Fibroblast of pulmonary artery (primary cell): ENCODE measurements at places on chromosomes 11 and 22.

GRCh38 chr11:95338430-95338991, 107.5 kb upstream of the SESN3 start:
- DNase-seq = peak; percentile 85

DNA sequence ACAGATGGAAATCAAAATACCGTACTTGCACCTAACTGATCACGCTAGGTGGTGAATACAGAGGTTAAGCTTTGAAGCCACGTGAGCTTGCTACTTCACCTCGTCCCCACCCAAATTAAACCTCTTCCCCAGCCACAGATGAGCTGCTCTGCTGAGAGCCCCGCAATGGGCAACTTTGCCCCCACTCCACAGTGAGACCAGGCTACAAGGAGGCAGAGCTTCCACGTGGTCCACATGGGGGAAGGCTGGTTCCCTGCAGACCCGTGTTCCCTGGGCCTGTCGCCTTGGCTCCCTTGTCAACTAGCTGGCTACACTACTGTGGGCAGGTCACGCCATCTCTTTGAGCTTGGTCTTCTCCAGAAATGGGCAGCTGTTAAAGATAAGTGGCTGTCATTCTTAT, 10.9 kb downstream of the CD5 start:
- no peak for DNase-seq

DNA sequence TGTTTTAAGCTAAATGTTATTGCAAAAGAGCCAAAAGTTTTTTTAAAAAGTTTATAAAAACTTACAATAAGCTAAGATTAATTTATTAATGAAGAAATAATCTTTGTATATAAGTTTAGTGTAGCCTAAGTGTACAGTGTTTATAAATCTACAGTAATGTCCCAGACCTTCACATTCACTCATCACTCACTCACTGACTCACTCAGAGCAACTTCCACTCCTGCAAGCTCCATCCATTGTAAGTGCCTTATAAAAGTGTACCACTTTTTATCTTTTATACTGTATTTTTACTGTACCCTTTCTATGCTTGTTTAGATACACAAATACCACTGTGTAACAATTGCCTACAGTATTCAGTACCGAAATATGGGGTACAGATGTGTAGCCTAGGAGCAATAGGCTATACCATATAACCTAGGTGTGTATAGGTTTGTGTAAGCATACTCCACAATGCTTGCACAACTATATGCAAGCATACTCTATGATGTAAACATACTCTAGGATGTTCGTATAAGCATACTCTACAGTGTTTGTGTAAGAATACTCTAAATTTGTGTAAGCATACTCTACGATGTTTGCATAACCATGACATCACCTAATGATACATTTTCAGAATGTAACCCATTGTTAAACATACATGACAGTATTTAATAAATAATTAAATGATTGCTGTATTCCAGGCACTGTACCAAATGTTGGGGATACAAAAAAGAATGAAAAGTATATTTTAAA, 953.0 kb downstream of the KCNA4 start:
- DNase-seq = peak; percentile 0

DNA sequence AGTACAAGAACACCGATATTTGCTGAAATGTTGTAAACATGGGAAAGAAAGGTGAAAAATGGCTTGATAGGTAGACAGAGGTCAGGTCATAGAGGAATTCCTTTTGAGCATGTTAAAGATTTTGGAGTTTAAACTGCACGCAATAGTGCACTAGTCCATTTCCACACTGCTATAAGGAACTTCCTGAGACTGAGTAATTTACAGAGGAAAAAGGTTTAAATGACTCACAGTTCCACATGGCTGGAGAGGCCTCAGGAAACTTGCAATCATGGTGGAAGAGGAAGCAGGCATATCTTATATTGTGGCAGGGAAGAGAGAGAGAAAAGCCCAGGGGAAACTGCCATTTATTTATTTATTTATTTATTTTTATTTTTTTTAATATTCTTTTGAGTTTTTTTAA, 5.0 kb downstream of the OR10A5 start:
- DNase-seq = no peak

GRCh38 chr11:104124979-104125378, 39.0 kb downstream of the PDGFD start:
- DNase-seq = no peak

- no peak for DNase-seq
Measured at GRCh38 chr11:94588366-94588942, 21.3 kb downstream of the PIWIL4 start.

GRCh38 chr11:47003180-47003877, 66.8 kb downstream of the CSTPP1 start:
- DNase-seq = no peak

DNA sequence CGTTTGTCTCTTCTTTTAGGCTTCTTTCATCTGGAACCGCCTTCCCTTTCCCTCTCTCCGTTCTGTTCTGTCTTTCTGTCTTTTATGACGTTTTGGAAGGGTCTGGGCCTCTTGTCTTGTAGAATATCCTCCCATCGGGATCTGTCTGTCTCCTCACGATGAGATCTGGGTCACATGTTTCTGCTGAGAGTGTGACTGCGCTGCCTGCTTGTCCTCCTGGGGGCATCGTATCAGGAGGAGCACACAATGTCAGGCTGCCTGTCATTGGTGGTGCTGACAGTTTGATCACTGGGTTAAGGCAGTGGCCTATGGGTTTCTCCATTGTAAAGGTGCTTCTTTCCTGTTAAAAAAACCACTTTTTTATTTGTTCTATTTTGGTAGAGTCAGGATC, 60.4 kb upstream of the PARVG start:
- DNase-seq = no peak

DNA sequence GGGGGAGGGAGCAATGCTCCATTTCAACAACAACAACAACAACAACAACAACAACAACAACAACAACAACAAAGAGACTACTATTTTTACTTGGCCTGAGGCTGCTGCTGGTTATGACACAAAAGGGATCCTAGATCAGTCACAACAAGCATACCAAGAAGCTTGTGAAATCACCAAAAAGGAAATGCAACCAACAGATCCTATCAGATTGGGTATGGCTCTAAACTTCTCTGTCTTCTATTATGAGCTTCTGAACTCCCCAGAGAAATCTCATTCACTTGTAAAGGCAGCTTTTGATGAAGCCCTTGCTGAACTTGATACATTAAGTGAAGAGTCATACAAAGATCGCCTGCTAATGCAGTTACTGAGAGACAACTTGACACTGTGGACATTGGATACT, 10.5 kb upstream of the MS4A2 start:
- DNase-seq = no peak

DNA sequence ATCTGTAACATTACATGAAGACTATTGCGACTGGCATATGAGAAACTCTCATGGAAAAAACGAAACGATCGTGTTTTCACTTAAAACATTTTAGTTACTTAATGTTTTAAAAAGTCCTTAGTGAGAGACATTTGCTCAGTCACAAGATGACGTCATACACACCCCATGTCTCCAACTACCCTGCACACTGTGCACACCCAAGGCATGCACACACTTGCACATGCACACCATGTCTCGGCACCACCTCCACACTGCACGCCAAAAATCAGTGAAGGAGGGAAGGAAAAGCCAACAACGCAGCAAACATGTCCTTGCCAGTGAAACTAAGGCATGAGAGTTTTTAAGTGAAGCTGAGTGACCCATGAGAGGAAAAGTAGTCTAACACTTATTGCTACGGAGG, 18.0 kb downstream of the NCAPD3 start:
- no peak for DNase-seq

DNA sequence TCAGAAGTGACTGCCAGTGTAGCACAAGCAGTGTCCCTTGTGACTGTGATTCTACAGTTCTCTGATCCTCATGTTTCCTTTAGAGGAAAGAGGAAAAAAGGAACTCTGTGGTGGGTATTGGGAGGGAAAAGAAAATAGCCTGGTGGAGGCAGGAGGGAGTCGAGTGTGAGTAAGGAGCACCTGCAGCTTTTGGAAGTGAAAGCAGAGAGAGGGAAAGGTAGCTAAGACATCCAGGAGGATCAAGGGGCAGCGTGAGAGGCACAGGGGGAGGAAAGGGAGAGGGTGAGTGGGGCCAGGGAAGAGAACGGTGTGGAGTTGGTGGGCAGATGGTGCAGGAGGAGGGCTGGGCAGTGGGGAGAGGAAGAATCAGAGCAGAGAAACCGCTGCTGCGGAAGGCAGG, 12.4 kb downstream of the TMA7B start:
- DNase-seq = no peak

DNA sequence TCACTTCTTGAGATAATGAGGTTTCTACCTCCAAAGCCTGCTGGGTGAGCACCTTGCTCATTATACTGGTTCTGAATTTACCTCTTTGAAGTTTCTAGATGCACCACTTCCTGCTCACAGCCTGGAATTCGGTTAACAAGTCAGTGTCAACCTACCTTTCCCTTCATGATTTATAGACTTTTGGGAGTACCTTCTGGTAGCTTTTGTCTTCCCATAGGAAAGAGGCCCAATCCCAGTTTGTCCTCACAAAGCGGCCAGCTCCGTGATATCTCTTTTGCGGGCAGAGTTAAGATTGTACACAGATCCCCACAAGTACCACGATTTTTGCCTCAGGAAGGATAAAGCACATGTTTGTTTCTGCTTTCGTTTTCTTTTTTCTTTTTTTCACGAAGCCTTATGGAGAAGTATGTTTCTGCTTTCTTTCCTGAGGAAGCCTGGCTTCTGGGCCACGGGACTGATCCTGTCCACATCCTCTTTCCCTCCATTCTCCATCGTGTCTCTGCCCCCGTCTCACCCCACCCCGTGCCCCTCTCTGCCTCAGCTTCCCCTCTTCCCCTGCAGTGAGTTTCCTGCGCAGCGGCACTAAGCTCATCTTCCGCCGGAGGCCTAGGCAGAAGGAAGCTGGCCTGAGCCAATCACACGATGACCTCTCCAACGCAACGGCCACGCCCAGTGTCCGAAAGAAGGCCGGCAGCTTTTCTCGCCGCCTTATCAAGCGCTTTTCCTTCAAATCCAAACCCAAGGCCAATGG, 5.7 kb upstream of the HINFP start:
- no peak for DNase-seq

GRCh38 chr11:110376711-110377324, 52.9 kb upstream of the FDX1 start:
- DNase-seq = peak; percentile 90

DNA sequence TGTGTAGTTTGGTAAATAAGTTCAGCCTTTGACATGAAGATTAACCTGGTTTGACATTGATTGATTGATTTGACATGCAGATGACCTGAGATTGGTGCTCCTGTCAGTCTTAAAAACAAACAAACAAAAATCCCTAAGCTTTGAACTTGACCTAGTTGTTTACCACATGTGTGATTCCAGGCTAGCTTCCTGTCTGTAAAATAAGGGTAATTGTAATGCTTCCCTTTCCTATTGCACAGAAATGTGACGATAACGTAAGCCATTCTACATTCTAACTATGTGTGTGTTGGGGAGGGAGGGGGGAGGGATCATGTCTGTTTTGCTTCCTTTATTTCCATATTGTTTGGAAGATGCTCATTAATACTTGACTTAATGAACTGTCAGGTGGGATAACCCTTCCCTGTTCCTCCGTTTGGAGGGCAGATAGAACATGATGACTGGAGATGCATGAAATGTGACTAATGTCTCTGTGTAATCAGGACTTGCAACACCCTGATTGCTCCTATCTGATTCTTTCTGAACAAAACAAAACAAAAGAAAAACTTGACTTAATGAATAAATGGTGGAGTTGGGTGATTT, 106.1 kb upstream of the CLMP start:
- peak; percentile 79 for DNase-seq

DNA sequence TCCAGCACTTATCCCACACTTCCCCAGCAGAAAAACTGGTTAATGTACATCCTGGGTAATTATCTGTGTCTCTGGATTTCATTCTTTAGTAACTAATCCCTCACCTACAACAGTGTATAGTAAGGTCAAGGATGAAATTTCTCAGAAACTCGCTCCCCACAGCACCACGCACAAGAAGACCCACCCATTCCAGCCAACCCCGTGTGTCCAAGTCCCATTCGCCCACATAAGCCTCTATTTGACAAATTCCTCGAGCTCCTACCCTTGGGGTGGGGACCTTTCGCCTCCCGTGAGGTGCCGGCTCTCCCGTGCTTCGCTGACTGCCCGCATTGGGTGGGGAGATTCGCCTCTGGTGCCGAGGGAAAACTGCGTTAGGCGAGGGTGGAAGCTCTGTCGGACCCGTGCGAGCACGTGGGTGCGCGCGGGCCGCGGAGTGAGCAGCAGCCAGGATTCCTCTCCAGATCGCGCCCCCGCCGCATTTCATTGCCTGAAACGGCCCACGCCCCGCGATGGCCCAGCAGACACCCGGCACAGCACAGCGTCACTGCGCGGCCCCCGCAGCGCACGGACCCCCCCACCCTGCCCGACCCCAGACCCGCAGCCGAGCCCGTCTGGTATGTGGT, 866 bp downstream of the EXPH5 start:
- no peak for DNase-seq

GRCh38 chr11:128507936-128508335, 79.4 kb downstream of the ETS1 start:
- no peak for DNase-seq

DNA sequence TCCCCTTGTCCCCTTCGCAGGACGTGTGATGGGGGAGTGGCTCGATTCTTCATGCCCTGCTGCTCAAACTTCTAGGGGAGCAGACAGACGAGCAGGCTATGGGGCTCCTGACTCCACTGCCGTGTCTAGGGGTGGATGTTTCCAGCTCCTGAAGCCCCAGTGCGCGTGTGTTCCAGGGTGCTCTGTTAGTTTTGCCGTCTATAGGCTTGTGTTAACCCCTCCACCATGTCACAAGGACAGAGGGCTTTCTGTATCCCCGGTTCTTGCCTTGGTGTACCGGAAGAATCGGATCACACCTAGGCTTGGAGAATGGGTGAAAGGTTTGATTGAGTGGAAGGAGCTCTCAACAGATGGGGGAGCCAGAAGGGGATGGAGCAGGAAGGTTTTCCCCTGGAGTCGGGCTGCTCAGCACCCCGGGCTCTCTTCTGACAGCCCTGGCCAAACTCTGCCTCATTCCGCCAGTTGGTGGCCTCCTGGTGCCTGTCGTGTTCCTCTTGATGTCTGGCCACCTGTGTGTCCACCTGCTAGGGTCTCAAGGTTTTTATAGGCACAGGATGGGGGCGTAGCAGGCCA, 810.7 kb downstream of the BRD1 start:
- DNase-seq = no peak

DNA sequence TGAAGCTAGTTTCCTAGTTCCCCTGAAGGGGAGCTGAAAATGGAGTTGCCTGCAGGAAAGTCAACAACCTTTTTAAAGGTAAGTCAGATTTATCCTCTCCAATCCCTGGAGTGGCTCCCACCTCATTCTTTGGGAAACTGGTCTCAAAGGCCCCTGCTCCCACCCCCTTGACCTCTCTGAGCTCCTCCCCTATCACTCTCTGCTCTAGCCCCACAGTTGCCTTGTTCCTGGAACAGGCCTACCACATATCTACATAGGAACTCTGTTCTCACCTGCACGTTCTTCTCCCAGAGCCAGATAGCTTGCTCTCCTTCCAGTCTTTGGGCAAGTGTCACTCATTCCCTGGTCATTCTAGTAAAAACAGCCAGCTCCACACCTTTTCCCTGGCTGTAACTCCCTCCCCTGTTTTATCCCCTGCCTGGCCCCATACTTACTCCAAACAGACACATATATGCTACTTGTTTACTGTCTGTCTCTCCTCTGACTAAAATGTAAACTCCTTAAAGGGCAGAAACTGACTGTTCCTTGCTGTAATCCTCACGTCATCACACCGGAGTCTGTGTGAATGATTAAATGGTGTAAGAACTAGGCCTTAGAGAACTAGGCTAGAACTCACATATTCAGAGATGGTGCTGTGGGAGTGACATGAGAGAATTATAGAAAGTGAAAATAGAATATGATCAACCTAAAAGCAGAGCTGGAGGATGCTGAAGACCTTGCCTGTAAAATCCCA, 53.3 kb downstream of the TCF20 start:
- no peak for DNase-seq
